Ecto neural progenitor cell (in vitro differentiated cells): ENCODE measurements at places on chromosomes 1 and 21.

DNA sequence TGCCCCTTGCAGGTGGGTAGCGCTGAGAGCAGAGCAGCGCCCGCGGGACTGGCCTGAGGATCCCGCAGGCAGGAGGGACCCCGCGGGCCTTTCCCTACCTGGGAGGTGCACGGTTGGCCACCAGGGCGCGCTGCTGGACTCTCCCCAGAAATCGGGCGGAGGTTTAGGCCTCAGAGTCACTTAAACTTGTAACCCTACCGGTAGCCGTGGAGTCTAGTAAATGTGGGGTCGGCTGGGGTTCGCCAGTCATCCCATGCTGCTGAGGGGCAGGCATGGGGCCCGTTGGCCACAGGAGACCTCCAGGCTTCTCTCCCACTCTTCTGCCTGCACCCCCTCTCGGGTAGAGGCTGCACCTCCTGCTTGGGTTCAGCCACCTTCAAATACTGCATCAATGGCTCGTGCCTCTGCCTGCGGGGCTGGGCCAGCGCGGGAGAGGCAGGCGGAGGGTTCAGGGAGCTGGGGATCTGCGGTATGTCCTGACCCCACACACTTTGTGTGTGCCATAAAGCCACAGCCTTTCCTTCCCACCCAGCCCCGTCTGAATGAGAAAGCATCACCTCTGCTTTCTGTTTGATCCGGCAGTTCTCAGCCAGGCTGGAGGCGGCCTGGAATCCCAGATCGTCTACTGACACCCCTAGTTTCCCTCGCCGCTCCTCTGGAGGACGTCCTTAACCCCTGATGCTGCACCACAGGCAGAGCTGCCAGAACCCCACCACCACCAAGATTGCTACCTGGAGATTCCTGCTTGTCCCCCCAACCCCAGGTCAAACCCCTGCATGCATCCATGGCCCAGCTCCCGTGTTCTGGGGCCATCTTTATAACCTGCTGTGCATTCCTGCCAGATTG, 12.3 kb upstream of the GSTM4 start:
- DNase-seq = peak; percentile 92

DNA sequence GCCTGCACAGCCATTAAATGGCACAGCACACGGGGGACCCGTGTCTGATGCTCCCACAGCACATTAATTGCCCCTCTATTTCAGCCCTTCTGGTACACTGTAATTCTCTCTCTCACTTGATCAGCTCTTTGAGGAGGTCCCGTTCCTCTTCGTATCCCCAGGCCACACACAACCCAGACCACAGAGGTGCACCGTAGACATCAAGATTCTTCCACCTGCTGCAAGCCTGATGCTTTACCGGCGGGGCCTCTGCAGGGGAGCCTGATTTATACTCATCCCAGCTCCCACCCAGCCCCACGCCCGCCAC, 759 bp downstream of the SMYD3 start:
- no peak for DNase-seq

DNA sequence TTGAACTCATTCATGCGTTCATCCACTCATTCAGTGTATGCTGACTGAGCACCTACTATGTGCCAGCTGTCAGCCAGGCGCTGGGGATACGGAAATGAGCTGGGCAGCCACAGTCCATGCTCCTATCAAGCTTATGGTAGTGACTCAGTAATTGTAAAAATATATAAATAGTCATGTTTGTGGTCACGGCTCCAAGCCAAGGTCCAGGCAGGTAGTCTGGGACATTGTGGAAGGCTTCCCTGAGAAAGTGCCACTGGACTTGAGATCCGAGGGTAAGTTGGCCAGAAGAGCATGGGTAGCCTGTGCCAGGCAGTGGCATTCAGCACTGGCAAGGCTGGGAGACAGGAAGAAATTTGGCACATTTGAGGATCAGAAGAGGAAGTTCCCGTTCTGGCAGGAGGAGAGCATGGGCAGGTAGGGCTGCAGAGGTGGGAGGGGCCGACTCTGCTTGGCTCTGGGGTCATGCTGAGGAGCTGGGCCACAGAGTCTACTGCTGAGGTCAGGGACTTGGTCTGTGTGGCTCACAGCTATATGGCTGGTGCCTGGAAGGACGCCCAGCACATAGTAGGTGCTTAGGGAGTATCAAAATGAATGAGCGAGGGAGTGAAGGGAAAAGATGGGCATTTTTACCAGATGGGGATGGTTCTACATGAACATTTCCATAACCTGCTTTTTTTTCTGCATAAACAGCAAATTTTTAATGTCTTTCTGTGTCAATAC, 6.9 kb downstream of the PTPRF start:
- DNase-seq = no peak

DNA sequence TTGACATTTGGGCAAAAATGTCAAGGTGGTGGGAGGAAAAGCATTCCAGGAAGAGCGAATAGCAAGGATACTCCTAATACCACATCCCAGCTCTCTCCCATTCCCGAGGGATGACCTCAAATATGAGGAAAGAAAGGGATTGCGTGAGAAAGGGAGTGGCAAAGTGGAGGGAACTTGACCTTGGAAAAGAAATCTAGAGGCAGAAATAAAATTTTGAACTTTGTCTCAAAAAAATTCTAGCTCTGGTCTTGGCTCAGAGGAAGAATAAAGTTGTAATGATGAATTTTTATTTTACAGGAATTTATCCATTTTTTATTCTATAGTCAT, 127.8 kb downstream of the TBX19 start:
- no peak for DNase-seq

- DNase-seq = no peak
Observed at GRCh38 chr1:117020526-117021156, 19.1 kb downstream of the CD101 start.

DNA sequence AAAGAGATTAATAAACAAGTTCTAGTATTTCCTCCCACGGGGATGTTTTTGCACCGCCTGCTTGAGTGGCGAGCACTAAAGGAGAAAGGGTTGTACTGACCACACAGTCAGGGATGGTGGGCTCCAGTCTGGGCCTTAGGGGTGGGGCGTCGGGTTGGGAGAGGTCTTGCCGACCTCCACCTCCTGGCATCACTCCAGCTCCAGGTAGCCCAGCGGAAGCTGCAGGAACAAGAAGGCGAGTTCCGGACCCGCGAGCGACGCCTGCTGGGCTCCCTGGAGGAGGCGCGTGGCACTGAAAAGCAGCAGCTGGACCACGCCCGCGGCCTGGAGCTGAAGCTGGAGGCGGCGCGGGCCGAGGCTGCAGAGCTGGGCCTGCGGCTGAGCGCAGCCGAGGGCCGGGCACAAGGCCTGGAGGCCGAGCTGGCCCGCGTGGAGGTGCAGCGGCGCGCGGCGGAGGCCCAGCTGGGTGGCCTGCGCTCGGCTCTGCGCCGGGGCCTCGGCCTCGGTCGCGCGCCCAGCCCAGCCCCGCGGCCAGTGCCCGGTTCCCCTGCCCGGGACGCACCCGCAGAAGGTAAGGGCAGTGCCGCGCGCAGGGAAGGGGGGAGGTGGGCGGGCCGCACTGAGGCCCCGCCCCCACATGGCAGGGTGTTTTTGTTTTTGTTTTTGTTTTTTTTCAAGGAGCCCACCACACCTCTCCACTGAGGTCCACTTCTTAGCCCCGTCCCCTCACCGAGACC, 19.7 kb downstream of the MFAP2 start:
- DNase-seq = peak; percentile 93

GRCh38 chr1:96492236-96492635, 229.3 kb upstream of the PTBP2 start:
- DNase-seq = no peak

DNA sequence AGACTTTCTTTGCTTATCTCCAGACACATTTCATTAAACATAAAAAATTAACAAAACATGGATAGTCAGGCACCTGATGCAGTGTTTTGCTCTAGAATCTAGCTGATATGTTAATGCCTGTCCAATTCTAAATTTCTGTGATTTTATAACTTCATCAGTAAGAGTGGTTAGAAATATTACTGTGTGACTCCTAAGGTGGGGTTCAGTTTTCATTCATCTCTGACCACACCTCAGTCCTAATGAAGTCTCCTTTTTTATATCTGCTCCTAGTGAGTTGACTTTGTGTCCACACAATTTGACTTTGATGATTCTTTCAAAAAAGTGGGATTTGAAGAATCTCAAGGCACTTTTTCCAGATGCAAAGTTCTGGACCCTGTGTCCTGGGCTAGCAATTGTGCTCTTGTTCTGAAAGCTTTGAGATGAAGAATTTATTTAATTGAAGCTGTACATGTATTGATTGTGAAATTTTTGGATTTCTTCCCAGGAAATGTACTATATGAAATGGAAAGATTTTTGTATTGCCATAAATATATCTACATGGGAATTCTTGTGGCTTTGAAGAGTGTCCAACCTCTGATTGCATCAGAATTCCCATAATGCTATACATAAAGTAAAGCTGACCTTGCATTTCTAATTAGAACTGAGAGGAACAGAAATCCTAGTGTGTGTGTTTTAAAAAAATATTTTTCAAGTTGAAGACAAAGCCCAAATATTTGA, 111.2 kb downstream of the GIPC2 start:
- DNase-seq = no peak

DNA sequence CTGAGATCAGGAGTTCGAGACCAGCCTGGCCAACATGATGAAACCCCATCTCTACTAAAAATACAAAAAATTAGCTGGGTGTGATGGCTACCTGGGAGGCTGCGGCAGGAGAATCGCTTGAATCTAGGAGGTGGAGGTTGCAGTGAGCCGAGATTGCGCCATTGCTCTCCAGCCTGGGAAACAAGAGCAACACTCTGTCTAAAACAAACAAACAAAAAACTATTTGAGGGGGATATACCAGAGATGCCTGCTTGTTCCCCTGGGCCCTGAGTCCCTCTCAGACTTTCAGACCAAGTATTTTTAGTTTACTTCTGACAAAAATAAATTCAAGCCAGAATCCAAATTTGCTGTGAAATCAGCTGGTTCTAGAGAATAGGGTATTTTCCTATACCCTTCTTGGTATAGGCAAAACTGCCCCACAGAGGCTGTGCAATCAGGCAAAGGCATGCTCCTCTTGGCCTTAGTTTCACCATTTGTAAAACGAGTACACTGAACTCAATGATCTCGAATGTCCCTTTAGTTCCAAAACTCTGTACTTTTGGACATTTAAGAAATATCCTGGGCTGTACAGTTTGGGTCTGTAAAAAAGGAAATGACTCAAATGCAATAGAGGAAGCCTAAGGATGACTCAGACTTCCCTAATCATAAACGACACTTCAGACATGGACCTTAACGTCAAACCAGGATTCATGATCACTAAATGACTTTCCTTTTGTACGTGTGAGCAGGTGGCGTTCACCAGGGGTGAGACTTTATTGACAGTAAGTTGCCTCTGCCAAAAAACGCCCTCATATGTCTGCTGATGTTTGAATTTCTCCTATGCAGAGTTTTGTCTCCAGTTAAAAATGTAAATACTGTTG, 16.1 kb downstream of the ENSA start:
- DNase-seq = no peak

DNA sequence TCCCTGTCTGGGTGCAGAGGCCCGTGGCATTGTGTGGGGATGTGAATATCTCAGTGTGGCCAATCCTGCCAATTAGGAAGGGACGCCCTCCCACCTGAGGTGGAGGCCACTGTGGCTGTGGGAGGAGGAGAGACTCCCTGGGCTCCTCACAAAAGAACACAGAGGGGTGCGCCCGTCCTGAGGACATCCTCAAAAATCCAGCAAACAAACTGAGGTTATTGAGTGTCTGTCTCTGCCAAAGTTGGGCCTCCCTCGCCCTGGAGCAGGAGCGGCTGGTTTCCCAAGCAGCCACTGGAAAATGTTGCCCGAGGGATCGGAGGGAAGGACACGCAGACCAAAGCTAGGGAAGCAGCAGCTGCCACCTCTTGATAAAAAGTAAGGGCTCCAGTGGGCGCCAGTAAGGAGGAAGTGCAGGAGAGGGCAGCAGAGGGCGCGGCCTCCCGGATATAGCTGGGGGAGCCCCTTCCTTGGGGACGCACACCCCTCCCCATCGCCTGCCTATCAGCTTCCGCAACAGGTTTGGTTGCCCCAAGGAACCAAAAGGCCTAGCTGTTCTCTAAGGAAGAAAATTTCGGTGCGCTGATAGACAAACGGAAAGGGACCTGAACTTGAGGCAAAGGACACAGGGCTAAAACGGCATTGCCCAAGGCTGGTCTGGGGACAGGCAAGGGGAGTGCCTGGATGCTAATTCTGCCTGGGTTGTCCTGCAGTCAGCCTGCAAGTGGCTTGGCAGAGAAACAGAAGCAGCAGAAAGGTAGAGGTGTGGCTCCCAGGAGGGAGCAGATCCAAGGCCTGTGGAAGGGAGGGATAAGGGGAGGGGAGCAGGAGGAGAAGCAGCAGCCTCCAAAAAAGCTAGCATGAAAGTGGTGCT, 1.7 kb upstream of the GRIK3 start:
- DNase-seq = peak; percentile 64

GRCh38 chr1:238487931-238488330, 597.2 kb upstream of the ZP4 start:
- no peak for DNase-seq

DNA sequence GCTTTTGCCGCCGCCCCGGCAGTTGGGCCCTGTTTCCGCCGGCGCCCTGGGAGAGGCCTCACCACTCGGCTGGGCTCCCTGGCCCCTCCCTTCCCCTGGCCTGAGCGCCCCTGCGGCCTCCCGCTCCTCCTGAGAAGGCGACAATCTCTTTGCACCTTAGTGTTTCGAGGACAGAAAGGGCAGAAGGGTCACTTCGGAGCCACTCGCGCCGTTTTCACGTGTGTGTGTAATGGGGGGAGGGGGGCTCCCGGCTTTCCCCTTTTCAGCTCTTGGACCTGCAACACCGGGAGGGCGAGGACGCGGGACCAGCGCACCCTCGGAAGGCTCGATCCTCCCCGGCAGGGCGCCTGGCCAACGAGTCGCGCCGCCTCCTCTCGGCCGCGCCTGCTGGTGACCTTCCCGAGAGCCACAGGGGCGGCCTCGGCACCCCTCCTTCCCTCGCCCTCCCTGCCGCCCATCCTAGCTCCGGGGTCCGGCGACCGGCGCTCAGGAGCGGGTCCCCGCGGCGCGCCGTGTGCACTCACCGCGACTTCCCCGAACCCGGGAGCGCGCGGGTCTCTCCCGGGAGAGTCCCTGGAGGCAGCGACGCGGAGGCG, 432 bp upstream of the SIM2 start:
- peak; percentile 71 for DNase-seq

GRCh38 chr1:100606438-100606837, 68.5 kb downstream of the GPR88 start:
- DNase-seq = no peak

DNA sequence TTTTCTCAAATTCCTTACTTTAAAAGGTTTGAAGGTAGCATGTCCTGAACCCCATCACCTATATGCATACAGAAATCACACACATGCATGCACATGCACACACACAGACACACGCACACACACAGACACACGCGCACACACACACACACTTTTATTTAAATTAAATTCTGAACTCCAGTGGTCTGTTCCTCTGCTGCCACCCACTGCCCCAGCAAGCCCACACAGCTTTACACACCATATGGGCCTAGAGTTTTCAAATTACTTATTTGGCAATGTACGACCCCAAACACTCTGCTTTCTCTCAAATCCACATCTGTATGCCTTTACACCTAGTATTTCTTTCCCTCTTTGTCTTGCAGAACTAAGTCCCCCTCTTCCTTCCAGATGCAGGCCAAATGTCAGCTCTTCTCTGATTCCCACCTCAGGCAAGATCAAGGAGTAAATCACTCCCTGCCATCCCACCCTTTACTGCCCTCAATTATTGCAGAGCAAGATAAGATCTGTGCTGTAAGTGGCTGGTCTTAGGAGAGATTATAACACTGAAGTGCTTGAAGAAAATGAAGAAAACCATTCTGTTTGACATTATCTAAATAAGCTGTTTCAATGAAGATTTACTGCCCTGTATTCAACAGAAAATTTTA, 429.9 kb upstream of the CXADR start:
- no peak for DNase-seq

GRCh38 chr1:107389410-107390396, 248.9 kb downstream of the NTNG1 start:
- no peak for DNase-seq

GRCh38 chr1:224731633-224732032, 115.5 kb downstream of the CNIH3 start:
- DNase-seq = no peak

- DNase-seq = no peak
Observed at GRCh38 chr1:157000686-157001085, 44.9 kb downstream of the ARHGEF11 start.
